Stimulated activated CD8-positive, alpha-beta memory T cell treated with anti-CD3 and anti-CD28 coated beads, Interleukin-15, amount 100 ng/mL, for 4 hours (primary cell): ENCODE measurements at places on chromosomes 2 and 18.

GRCh38 chr18:13406736-13407135 lies 188.2 kb downstream of the LDLRAD4 start:
- no peak for DNase-seq

GRCh38 chr2:26595146-26595545 lies 46.0 kb downstream of the CIB4 start:
- DNase-seq = no peak

- DNase-seq = no peak
These were observed 9.5 kb downstream of the ELP2 start for GRCh38 chr18:36139245-36139644.

DNA sequence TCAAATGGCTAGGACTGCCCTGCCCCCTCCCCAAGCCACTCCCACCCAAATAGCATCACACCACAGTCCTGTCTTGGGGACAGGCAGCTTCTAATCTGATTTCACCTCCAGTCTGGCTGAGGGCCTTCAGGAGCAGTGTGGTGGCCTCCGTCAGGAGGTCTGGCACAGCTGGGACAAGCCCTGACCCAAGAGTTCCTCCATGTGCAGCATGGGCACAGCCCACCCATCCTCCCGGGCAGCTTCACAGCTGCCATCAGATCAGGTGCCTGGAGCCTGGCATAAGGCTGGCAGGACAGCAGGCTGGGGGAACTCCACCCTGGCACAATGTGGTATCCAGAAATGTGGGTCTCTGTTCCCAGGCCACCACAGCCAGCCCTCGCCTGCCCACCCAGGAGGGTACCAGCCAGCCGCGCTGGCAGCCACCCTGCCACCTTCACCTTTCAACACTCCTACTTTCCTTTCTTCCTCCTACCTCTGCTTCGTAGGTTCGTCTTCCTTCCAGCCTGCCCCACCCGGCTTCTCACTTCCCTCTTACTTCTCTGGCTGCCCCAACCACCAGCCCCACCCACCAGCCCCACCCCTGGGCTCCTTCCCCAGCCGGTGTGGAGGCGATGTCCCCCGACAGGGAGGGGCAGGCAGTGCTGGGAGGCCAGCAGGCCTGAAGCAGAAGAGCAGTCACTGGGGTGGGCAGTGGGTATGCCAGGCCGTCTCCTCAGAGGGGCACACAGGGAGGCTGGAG lies at the start of gene CAPG:
Gene CAPG, minus strand, starts transcription at position 522 of the 739 bp plus-strand sequence. CDS start 8,221 bp downstream, outside the sequence.
- no peak for DNase-seq

DNA sequence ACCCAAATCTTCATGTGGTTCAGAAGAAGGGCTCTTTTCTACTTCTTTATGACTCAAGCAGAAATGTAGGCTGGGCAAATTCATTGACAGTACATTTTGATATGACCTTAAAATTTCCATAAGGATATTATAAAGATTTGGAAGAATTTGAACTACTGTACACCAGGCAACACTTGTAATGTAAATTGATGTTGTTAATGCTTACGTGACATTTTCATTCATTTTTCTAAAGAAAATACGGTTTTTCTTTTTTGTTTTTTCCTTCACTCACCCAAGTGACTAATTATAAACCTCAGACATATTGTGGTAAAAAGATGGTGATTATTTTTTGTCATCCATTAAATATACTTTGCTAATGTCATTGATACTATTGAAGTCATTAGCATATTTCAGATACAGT lies 17.4 kb downstream of the AFTPH start:
- no peak for DNase-seq

- DNase-seq = no peak
These were observed 48.9 kb upstream of the HPCAL1 start for GRCh38 chr2:10253596-10254372.
